ENCODE measurements at places on chromosomes 5 and 9.
A peak's percentile ranks its signal among the peaks of the same experiment; 100 is the strongest.

GRCh38 chr9:125932012-125932411 lies 184.8 kb downstream of the PBX3 start:
- DNase-seq = peak; percentile 97

DNA sequence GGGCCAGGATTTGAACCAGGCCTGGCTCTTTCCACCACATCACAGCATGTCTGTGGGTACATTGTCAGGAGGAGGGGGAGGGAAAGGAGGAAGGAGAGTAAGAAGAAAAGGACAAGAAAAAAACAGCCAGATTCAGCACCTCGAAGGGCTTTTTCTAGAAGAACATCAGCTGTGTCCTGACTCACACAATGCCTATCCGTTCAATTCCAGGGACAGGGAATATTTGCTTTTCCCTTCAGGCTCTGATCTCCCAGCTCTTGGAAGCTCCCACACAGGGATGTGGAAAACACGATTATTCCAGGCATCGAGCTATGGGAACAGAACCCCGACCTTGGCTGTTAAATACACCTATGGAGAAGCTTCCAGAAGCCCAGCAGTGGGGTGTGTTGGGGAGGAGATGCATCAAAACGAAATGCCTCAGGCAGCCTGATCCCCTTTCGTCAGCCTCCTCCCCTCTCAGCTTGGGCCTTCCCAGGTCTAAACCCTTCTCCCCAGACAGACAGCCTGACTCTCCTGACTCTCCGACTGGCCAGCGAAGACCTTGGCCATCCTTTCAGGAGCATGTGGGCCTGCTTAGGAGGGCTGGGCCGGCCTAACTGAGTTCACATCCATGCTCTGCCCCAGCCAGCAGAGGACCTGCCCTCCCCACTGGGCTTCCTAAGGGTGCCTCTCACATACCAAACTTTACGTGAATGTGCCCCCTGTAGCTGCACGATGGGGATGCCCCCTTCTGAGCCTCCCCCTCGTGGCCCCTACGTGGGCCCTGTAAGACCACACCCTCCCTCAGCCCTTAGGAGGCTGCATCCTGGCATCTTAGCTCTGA lies 54.4 kb downstream of the NEURL1B start:
- DNase-seq = no peak

DNA sequence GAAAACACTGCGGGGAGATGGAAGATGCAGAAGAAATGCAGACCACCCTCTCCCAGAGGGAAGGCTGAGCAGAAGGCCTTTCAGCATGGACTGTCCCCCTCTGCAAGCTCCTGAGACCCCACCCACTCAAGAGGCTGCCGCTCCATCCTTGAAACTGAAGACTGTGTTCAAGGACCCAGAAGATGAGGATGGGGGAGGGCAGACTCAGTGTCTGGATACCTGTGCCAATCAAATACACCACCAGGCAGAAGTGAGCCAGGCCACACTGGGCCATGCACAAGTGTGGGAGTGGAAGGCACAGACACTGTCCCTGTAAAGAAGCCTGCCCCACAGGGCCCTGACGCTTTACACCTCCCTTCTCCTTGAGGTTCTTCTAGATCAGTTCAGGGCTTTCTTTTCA lies 40.0 kb upstream of the IPPK start:
- no peak for DNase-seq

- no peak for DNase-seq
Observed at GRCh38 chr9:78112406-78112805, 80.8 kb upstream of the GNAQ start.

GRCh38 chr9:114031948-114032840 lies 45.9 kb downstream of the AMBP start:
- DNase-seq = no peak

DNA sequence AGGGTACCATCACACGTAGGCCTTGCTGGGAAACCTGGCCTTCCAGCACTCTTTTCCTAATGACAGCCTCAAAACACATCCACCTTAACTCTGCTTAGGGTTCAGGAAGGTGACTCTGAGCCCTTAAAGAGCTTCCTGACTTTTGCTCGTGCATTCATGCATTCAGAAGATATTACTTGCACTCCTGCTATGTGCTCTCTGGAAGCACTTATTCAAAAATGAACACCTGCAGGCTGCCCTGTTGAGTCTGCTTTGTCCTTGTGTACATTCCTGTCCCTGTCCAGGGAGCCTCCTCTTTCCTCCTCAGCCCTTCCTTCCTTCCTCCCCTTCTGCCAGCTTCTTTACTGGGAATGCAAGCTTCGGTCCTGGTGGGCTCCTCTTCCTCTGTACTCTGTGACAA lies 61.5 kb downstream of the SPRY4 start:
- DNase-seq = no peak

All from fibroblast of pulmonary artery (primary cell).